ENCODE measurements at places on chromosomes 7 and 10. TPM values are rescaled to one million over a fixed set of nuclear protein-coding genes. Genes with fewer than 3 reads are reported as not detected.

Gene LDB3
- polyA plus RNA-seq: 2.1 TPM

Gene FLNC
- polyA plus RNA-seq: not detected

Gene OR6B1
- not detected for polyA plus RNA-seq

Gene TEX36
- polyA plus RNA-seq: not detected

Gene CDC14C
- not detected for polyA plus RNA-seq

Gene GPC2
- not detected for polyA plus RNA-seq

Gene EVX1
- polyA plus RNA-seq: not detected

Gene AKR1D1
- polyA plus RNA-seq: not detected

Gene FOXP2
- polyA plus RNA-seq: 24.4 TPM

Gene NME8
- polyA plus RNA-seq: not detected

Gene ZC3HAV1
- 0.78 TPM for polyA plus RNA-seq

Gene SHTN1
- 55.0 TPM for polyA plus RNA-seq

Gene SLC26A5
- not detected for polyA plus RNA-seq

Gene ELFN1
- polyA plus RNA-seq: 0.23 TPM

Gene ARHGEF5
- not detected for polyA plus RNA-seq

Gene PTF1A
- polyA plus RNA-seq: not detected

Gene SLC13A1
- polyA plus RNA-seq: not detected

Gene ABCC2
- polyA plus RNA-seq: 0.31 TPM

Gene SLC26A3
- polyA plus RNA-seq: not detected

Gene PDE1C
- polyA plus RNA-seq: 31.3 TPM

Gene ACSM6
- not detected for polyA plus RNA-seq

Gene GRM3
- polyA plus RNA-seq: 25.7 TPM

Gene NKX2-3
- not detected for polyA plus RNA-seq

Gene TWIST1
- not detected for polyA plus RNA-seq

Gene BRI3
- polyA plus RNA-seq: 33.2 TPM

Gene PTPRE
- 98.0 TPM for polyA plus RNA-seq
